ENCODE measurements at places on chromosomes 12 and 14. TPM values are rescaled to one million over a fixed set of nuclear protein-coding genes. Genes with fewer than 3 reads are reported as not detected.
A peak's percentile ranks its signal among the peaks of the same experiment; 100 is the strongest.

Gene SLC6A15
- not detected for total RNA-seq

- peak; percentile 85 for DNase-seq
Measured at GRCh38 chr14:99579903-99580571, 24.0 kb downstream of the CCDC85C start.

- DNase-seq: no peak
Measured at GRCh38 chr12:11834931-11835330, 185.5 kb downstream of the ETV6 start.

DNA sequence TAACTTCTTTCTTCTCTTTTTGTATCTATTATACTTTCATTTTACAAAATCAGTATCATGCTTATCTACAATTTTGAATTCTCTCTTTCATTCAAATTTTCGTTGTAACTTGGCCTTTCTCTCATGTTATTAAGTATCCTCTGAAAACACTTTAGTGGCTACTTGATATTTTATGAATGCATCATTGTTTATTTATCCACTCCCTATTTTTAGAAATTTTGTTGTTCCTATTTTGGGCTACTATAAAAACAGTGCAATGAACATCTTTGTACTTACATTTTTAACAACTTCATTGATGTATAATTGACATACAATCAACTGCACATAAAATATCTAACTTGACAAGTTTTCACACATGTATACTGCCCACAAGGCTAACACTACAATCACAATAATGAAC, 44.0 kb upstream of the AMIGO2 start:
- DNase-seq: no peak

Gene GALNT6
- total RNA-seq: 73.0 TPM

DNA sequence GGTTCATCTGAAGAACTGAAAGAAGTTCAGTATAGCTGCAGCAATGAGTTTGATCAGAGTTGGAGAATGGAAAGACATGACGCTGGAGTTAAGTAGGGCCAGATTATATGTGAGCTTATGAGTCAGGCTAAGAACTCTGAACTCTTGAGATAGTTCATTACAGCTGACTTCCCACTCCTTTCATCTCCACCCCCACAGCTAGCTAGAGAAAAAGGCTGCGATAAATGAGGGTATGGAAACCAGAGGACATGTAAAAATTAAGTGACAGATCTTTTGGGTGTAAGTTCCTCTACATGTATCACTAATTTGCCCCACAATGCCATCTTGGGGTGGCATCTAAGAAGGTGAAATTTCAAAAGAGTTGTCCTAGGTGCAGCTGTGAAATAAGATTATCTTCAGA, 28.6 kb downstream of the PYM1 start:
- DNase-seq: no peak

Gene KRT4
- total RNA-seq: 3.0 TPM

Gene OS9
- 108 TPM for total RNA-seq

Gene PIK3C2G
- 1.4 TPM for total RNA-seq

GRCh38 chr14:78227248-78228077, 57.3 kb downstream of the NRXN3 start:
- DNase-seq: no peak

Gene KRT82
- not detected for total RNA-seq

- no peak for DNase-seq
Measured at GRCh38 chr12:131499864-131500190, 211.1 kb upstream of the SFSWAP start.

DNA sequence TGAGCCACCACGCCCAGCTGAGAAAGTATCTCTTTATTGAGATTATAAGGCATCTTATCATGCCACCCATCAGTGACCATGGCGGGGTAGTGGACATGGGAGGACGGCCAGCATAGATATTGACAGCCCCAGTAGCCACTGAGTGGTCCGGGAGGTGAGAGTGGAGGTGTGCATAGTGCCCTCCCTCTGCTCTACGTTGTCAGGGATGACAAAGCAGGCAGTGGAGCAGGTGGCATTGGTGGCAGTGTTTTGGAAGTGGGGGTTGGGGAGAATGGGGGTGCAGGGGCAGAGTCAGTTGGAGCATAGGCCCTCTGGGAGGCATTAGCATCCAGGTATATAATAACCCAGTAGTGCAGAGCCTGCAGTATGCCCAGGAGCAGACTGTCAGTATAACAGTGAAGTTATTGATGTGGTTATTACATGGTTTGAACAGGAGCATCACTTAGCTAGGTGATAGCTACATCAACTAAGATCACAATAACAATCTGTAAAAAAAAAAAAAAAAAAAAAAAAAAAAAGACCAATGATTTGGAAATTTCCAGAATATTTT, 41.1 kb downstream of the GNG2 start:
- DNase-seq: no peak

- DNase-seq: no peak
Measured at GRCh38 chr14:54278665-54279295, 118.0 kb upstream of the CDKN3 start.

Gene INSM2
- total RNA-seq: not detected

DNA sequence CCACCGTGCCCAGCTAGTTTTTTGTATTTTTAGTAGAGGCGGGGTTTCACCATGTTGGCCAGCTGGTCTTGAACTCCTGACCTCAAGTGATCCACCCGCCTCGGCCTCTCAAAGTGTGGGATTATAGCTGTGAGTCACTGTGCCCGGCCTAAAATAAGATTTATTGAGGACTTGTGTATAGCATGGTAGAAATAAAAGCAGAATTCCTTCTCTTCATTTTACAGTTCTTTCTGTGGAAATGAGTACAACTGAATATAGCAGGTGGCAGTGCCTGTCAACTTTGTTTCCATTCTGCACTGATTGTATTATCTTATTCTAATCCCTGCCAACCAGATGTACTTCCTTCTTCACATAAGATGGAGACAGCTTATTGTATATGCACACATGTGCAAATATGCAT, 41.0 kb downstream of the DIP2B start:
- no peak for DNase-seq

- no peak for DNase-seq
Measured at GRCh38 chr14:77086951-77087350, 11.1 kb upstream of the CIPC start.

GRCh38 chr14:86022031-86022629, 492.2 kb downstream of the FLRT2 start:
- DNase-seq: no peak

- DNase-seq: no peak
Measured at GRCh38 chr14:54754623-54755386, 147.8 kb downstream of the GCH1 start.

Gene KRT79
- 0.28 TPM for total RNA-seq

- no peak for DNase-seq
Measured at GRCh38 chr14:98501836-98502235, 770.2 kb downstream of the BCL11B start.

DNA sequence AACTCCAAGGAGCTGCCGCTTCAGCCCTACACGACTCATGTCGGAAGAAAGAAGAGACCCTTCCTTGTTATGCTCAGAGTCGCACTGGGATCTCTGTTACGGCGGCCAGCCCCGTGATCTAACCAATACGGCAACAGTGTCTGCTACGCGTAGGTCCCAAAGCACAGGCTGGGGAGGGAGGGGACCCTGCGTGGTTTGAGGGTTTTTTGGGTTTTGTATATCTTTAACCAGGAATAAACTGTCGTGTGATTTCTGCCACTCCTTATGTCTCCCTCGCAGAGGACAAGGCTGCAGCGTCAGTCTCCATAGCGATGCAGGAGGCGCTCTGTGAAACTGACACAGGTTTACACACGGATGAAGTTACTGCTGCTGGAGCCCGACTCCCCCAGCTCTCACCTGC, 60.0 kb upstream of the DIO3 start:
- no peak for DNase-seq

GRCh38 chr12:106954462-106955376, 988 bp upstream of the TMEM263 start:
- DNase-seq: no peak

GRCh38 chr12:49263400-49263763, 1.5 kb upstream of the TUBA1C start:
- no peak for DNase-seq

DNA sequence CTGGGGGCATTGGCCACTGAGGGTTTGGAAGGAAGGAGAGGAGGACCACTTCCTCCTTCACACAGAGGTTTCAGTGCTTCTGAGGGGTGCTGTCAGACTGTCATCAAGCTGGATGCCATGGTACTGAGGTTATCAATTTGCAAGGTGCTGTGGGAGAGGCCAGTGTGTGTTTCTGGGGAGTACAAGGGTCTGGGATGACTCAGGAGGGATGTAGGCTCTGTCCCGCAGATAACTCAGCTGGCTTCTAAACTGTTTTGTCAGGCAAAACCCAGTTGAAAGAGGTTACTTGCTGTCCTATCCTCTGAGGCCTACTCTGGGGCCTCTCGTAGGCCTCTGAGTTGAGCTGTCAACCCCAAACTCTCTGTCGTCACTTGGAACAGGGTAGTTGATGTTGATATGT, 22.8 kb downstream of the ADCK1 start:
- no peak for DNase-seq

- no peak for DNase-seq
Measured at GRCh38 chr12:26723379-26724308, 109.3 kb downstream of the ITPR2 start.

DNA sequence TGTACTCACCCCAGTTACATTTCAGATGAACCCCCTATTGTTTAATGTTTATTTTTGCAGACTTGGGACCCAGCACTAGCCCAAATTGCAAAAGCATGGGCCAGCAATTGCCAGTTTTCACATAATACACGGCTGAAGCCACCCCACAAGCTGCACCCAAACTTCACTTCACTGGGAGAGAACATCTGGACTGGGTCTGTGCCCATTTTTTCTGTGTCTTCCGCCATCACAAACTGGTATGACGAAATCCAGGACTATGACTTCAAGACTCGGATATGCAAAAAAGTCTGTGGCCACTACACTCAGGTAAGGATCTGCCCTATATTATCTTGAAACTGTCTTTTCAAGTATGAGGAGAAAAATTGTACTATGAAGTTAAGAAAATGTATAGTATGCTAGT, 1.2 kb downstream of the GLIPR1 start:
- no peak for DNase-seq

- DNase-seq: no peak
Measured at GRCh38 chr12:123061441-123062205, 81.1 kb downstream of the ARL6IP4 start.

GRCh38 chr14:77691259-77691658, 16.6 kb downstream of the ALKBH1 start:
- no peak for DNase-seq

Gene DPY19L2
- not detected for total RNA-seq

DNA sequence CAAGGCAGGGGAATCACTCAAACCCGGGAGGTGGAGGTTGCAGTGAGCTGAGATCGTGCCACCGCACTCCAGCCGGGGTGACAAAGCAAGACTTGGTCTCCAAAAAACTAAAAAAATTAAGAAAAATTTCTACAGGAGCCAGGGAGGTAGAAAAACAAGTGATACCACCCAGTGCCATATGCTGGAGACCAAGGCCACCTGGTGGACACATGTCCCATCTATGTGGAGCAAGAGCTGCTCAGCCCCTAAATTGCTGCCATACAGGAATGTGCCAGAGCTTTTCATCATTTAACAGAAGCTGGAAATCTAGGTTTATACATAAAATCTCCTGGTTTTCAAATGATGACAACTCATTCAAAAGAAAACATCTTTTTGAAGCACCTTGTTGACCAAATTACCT, 61.4 kb upstream of the ELK3 start:
- no peak for DNase-seq

DNA sequence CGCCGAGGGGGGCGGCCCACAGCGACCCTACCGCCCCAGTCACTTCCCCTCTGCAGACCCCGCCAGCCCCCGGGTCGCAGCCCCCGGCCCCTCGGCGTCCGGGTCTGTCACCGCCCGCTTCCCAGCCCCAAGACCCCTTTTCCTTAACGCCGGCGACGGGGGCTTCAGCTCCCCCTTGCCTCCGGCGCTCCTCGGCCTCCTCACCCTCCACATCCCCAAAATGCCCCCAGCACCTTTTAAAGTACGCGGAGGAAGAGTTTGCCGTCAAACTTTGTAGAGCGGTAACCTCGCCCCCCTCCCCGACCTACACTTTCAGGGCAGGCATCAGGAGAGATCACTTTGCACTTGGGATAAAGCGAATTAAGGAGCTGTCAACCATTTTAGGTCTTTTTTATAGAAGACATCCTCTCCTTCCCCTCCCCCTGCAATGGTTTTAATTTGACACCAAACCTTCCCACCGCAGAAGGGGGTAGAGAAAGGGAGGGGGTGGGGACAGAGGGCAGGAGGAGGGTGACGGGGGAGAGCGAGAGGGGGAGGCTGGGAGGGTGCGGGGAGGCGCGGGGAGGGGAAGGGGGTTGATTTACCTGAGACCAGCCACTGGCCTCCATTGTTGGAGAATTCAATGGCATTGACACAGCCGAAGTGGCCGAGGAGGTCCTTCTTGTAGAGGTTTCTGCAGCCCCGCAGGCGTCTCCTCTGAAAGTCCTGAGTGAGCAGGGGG, 578 bp downstream of the DCAF5 start:
- no peak for DNase-seq

GRCh38 chr14:100712490-100712889, 14.2 kb upstream of the DLK1 start:
- no peak for DNase-seq

GRCh38 chr14:81567302-81567701, 33.6 kb upstream of the SEL1L start:
- no peak for DNase-seq

GRCh38 chr12:90959538-90960139, 4.7 kb upstream of the CCER1 start:
- DNase-seq: peak; percentile 6

GRCh38 chr12:807041-807735, 54.8 kb downstream of the WNK1 start:
- no peak for DNase-seq

DNA sequence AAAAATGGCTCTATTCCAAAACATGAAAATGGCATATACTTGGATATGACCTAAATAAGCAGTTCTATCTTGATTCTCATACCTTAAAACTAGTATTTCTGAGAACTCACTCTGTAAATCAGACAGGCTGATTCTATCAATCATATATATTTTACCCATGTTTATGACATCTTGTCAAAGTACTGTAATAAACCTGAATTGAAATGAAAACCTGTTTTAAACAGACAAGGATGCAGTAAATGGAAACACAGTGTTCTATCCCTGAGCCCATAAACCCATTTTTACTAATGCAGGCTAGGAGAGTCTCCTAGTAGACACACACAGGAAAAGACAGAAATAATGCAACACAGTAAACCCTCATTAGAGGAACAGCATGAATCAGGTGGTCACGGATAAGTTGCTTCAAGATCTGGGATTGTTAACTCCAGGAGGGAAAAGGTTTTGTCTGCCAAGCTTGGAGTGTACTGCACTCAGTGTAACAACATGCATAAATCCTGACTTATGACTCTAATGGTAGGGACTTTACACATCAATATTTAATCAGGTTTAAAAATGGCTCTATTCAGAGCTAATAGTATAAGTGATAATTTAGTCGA, 93.6 kb upstream of the CPNE8 start:
- no peak for DNase-seq
